ENCODE measurements at places on chromosomes 7 and 10.

DNA sequence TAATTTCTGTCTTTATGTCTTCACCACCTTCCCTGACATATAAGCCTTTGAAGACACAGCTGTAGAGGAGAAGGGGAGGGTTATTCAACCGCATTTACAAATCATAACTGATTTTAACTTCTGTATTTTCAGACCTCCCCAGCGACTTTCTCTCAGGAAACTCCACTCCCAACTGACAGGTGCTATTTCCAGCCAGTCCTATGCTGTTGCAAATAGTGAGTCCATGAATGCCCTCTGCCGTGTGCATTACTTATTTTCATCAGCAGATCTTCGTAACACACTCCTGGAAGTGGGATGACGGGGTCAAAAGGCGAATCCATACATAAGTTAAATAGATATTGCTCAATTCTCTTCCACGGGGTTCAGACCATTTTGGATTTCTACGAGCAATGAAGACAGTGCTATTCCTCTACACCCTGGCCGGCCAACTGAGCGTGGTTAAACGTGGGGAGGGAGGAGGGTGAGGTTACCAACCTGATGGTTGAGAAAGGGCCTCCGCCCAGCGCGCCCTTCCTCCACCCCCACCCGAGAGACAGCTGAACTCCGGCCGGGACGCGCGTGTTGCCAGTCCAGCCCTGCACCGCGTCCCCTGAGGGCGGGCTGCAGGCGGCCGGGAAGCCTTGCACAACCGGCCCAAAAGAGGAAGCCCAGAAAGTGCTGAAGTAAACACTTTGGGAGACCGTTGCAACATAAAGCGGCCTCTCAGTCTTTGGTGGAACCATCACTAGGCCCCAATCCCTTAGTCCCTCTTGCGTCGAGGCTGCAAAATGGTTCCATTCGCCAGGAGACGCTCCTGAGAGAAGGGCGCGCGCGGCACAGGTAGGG lies at the start of gene APBB1IP:
TSS of gene APBB1IP (plus strand) at position 705 of the 825 bp plus-strand sequence. CDS start 53,986 bp downstream, outside the sequence.
- peaks cover 28% of the 10 kb centered on the region for H3K36me3 ChIP-seq
- DNase-seq: peak; percentile 69
- H3K27me3 ChIP-seq: no peaks in the 10 kb centered on the region
- peaks cover 41% of the 10 kb centered on the region for H3K4me1 ChIP-seq
- peak within 1 kb of the TSS; percentile 95 for H3K27ac ChIP-seq

- no peak overlapping the region for H3K4me3 ChIP-seq
- peaks cover 13% of the 10 kb centered on the region for H3K27me3 ChIP-seq
- DNase-seq: no peak
Observed at GRCh38 chr7:138712652-138713051, 11.5 kb upstream of the SVOPL start.

DNA sequence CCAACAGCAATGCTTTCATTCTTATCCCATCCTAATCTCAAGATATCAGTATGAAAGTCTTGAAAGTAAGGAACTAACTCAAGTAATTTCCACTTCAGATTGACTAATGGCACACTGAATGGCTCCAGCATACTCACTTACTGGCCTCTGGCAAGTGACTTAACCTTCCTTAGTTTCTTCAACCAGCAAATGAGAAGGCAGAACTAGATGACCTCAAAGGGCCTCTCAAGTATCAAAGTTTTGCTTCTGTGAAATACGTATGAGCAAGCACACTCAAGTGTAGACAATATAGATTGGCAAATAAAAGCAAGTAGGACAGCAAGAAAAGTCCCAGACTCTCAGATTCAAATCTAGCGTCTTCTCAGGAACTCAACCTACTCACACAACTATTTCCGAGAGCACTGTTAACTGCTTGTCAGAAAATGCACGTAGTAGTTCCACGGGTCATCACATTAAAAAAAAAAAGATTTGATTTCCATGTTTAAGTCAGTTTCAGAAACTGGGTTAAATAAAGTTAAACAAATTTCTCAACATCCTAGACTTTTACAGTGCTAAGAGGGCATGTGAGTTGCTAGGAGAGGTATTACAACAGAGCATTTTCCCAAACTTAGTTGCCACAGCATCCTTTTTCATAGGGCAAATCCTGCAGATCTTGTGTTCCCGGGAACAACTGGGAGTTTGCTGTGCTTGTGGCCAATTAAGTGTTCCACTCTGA lies 276.9 kb upstream of the KLF14 start:
- H3K4me3 ChIP-seq: peak overlapping the region; percentile 57
- DNase-seq: no peak
- no peaks in the 10 kb centered on the region for H3K27me3 ChIP-seq
- H3K36me3 ChIP-seq: peaks cover 1% of the 10 kb centered on the region
- H3K27ac ChIP-seq: peak overlapping the region; percentile 90

- no peak overlapping the region for H3K27ac ChIP-seq
- no peaks in the 10 kb centered on the region for H3K4me1 ChIP-seq
Observed at GRCh38 chr10:14056610-14057332, 274.0 kb downstream of the FRMD4A start.

- H3K27me3 ChIP-seq: no peaks in the 10 kb centered on the region
- H3K27ac ChIP-seq: no peak overlapping the region
- no peak overlapping the region for H3K4me3 ChIP-seq
- DNase-seq: no peak
Observed at GRCh38 chr10:15491856-15492642, 121.0 kb upstream of the FAM171A1 start.

DNA sequence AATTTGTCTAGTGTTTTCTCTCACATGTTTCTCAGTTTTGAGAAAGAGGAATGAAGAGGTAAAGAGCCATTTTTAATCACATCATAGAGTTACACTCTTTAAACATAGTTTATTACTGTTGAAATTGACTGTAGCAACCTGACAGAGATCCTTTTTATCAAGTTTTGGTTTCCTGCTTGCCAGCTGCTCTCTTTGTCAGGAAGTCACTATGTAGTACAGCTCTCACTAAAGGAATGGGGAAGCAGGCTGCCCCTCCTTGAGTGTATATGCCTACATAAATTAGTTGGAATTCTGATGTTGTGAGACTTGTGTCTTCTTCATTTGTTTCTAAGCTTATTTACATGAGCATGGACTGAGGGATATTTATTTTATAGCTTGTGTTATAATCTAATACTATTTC lies 1274.0 kb upstream of the CELF2 start:
- H3K36me3 ChIP-seq: no peaks in the 10 kb centered on the region
- no peak overlapping the region for H3K27ac ChIP-seq
- DNase-seq: no peak
- H3K4me3 ChIP-seq: no peak overlapping the region
- H3K4me1 ChIP-seq: no peaks in the 10 kb centered on the region

Data from activated CD8-positive, alpha-beta T cell treated with anti-CD3 and anti-CD28 coated beads, Interleukin-2, amount 10 ng/mL, durations not matched to agents 7 days and 5 days (primary cell).